ENCODE measurements at places on chromosomes 1 and 21.

DNA sequence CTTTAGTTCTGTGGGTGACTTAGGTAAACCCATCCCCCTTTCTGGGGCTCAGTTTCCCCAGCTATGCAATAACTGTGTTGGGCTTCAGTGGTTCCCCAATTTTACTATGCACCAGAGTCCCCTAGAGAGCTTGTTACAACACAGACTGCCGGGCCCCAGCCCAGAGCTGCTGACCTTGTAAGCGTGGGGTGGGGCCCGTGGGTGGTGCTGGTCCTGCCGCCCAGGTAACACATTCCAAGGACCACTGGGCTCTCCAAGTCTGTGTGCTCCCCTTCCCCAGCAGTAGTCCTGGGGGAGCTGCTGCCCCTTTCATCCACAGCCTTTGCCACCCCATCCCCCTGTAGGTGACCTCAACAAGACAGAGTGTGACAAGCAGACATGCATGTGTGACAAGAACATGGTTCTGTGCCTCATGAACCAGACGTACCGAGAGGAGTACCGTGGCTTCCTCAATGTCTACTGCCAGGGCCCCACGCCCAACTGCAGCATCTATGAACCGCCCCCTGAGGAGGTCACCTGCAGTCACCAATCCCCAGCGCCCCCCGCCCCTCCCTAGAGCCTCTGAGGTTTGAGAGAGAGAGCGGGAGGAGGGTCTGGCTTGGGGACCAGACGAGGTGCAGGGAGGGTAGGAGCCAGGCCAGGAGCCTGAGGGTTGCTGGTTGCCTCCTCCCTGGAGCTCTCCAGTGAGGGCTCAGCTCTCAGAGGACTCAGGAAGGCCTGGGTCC, 8.9 kb downstream of the PLA2G2F start:
- DNase-seq, result no peak

DNA sequence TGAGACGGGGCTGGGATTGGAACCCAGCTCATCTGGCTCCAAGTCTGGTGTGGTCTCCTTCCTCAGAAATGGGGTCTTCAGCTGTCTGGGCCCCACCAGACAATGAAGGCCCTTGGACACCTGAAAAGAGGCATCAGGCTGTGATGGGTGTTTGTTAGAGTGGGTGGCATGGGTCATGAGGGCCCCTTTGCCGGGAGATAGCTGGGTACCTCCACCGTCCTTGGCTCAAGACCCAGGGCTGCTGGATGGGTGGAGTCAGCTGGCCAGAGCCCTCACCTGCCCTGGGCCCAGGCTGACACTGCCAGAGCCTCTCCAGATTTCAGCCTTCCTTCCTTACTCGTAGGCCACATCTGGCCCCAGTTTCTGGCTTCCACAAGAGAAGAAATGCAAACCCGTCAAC, 13.4 kb upstream of the TTC22 start:
- DNase-seq, result no peak

DNA sequence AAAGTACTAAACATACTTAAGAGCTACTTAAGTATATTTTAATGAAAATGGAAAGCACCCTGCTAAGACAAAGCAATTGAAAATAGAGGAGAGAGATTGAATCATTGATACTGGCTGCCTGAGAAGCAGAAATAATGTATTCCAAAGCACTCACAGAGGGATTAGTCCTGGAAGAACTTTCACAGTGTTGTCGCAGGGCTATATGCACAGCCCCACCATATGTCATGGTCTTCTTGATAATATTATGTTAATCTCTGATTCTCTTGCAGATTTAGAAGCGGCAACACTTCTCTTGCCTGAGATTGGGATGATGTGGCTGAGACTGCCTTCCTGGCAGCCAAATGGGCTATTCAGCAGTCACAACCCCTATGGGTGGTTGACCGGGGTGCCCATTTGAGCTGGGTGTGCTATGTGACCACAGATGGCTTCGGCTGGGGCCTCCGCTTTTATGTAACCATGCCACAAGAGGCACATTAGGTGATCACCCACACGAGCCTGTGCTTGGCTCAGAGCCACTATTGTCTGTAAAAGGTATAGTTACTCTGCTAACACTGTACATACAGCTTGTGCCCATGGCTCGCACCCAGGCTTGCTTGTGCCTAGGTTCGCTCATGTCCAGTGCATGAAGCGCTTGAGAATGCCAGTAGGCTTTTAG, 152.2 kb upstream of the SGIP1 start:
- DNase-seq, result no peak

GRCh38 chr1:196027127-196027526, 581.1 kb downstream of the KCNT2 start:
- no peak for DNase-seq

GRCh38 chr1:86468501-86468977, at the start of gene CLCA1:
Gene CLCA1 (plus strand): TSS chr1:86468927. CDS start chr1:86468972, 45 bp downstream.
- DNase-seq, result no peak

DNA sequence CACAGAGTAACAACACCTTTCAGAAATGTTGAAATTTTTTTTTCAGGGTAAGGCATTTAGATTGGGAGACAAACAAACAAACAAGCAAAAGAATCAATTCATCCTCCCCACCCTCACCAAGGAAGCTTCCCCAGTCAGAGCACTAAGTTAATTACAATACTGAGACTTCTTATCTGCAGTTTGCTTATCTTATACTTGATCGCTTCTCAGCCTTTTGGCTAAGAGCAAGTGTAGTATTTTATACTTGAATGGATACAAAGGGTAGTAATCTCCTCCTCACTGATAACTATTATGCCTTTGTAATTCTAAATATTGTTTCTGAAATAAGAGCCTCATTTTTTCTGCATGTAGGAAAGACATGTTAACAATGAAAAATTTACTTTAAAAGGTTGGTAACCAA, 54.4 kb downstream of the ADAMTS5 start:
- no peak for DNase-seq

- no peak for DNase-seq
These were observed 72.5 kb upstream of the GOLT1A start for GRCh38 chr1:204286315-204286714.

Measured in kidney glomerular epithelial cell (primary cell).